ENCODE measurements at places on chromosomes 6 and 20. TPM values are rescaled to one million over a fixed set of nuclear protein-coding genes. Genes with fewer than 3 reads are reported as not detected.
A peak's percentile ranks its signal among the peaks of the same experiment; 100 is the strongest.

Gene MPIG6B
- not detected for polyA plus RNA-seq

Gene MYO6
- 11.6 TPM for polyA plus RNA-seq

Gene PLN
- polyA plus RNA-seq: 955 TPM

DNA sequence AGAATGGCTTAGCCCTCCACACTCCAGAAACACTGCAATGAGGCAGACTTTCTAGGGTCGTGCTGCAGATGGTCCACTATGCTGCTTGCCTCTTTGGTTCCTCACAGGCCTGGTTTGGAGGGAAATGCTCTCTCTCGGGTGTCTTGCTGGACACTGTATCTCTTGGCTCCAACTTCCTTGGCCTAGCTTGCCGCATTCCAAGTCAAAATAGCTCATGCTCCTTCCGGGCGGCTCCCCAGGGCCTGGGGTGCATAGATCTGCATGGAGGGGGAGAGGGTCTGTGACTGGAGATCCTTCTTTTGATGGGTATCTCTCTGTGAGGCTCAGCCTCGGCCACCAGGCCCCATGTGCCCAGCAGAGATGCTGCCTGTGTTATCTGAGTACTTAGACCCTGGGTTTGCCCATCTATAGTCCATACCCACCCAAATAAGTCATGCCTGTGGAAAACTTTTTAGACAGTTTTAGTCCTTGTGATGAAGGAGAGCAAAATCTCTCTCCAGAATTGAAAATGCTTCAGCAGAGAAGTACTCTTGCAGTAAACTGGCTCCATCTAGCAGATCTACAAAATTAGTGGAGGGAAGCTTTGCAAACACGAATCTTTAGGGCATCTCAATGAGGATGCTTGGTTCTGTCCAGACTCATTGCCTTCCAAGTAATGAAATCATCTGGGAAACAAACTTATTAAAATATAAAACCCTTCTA, 264.1 kb upstream of the RIN2 start:
- DNase-seq: peak; percentile 66

DNA sequence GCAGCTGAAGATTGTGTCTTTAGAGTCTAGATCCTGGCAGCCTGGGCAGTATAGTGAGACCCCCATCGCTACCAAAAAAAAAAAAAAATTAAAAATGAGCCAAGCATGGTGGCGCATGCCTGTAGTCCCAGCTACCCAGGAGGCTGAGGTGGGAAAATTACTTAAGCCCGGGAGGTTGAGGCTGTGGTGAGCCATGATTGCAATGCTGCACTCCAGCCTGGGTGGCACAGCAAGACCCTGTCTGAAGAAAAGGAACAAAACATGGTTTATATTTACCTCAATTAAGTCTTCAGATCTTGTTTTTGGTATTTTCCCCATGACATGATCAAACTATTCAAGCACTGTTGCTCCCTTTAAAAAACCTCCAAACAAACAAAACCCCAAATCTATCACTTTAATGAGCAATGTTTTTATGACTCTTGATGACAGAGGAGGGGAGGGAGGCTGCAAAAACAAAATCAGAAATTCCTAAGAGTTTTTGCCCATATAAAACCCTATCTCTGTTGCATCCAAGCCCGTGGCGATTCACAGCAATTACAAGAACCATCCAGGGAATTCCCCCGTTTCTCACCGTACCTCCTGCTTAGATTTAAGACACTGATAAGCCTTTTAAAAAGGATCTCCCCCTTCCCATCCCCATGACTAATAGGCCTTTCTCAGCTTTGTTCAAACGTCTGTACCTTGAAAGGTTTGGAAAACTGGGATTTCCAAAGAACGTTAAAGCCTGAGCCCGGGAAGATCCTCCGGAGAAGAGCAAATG, 259.9 kb downstream of the BMP7 start:
- no peak for DNase-seq

DNA sequence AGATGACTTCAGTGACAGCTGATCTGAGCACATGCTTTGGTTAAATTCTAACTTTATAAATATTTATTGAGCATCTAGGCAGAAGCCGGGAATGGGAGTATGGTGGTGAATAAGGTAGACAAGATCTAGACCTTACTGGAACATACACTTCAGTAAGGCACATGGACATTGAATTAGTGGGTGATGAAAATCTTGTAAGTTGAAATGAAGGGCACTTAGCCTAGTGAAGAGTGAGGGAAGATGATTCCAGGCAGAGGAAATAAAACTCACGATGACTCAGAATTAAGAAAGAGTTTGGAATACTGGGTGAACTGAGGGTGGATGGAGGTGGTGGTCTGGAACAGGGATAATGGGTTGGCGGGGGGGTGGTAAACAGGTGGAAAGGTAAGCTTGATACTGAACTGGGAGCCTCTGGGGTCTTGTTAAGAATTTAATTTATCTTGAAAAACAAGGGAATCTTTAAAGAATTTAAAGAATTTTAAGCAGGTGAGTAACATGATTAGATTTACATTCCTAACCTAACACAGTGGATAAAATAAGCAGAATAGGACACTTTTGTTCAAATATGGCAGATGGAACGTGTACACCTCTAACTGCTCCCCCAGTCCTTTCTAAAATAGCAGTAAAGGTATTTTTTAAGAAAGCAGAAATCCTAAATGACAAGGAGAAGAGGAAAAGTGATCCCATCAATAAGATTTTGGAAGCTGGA, 75.2 kb upstream of the ARHGAP18 start:
- DNase-seq: no peak

GRCh38 chr6:111444794-111445193, 38.2 kb downstream of the REV3L start:
- no peak for DNase-seq

DNA sequence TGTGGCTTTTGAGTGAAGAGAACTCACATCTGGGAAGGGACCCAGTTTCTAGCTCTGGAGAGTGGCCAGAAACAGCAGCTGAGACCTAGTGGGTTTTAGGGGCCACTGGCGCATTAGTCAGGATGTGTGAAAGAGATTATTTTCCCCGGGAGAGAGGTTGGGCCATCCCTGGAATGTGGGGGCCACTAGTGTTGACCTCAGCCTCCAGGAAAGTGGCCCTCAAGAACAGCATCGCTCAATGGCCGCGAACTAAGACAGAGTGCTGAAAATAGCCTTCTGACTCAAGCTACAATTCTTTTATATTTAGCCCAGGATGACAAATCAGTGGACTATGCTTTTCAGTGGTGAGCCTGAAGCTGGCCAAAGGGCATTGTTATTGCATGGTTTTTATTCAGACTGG, 210.4 kb upstream of the RNF24 start:
- peak; percentile 72 for DNase-seq

DNA sequence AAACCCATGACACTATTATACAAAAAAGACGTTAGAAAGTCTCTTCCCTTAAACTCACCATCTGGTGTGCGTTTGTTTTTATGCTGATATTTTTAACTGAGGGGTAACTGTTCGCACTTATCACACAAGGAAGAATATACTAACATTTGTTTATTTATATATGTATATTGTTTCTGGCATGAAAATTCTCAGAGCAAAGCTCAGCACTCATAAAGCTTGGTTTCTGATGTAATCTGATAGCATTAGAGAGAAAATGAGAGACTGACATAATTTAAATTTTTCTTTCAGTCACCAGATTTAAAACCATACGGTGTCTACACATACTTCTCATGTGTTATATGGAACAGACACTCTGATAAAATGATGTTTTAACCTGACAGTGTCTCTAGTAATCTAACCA, 6.9 kb downstream of the BLOC1S5 start:
- no peak for DNase-seq

- no peak for DNase-seq
Observed at GRCh38 chr20:51445591-51445990, 96.9 kb downstream of the NFATC2 start.

DNA sequence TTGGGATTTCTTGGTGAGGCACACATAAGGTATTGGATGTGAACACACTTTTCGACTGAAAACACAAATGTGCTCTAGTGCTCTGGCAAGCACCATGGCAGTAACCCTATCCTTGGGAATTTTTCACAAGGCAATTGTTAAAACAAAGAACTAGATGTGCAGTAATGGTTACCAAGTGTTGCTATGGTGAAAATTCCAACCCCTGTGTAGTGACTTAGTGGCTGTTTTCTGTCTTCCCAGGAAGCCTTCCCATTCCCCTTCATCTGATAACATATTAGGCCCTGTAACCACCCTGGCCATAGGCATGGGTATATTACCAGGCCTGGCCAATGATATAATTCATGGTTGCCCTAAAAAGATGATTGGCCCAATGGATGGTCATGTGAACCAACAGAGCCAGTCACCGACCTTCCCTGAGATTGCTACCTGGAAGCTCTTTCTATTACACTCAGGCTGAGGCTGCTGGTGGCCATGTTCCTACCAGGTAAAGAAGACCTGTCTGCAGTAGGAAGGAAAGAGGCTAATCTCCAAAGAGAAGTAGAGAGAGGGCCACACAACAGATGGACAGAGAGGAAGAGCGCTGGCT, 4.1 kb downstream of the C20orf202 start:
- DNase-seq: no peak

- DNase-seq: no peak
Observed at GRCh38 chr6:127748290-127748689, 152.6 kb downstream of the THEMIS start.

DNA sequence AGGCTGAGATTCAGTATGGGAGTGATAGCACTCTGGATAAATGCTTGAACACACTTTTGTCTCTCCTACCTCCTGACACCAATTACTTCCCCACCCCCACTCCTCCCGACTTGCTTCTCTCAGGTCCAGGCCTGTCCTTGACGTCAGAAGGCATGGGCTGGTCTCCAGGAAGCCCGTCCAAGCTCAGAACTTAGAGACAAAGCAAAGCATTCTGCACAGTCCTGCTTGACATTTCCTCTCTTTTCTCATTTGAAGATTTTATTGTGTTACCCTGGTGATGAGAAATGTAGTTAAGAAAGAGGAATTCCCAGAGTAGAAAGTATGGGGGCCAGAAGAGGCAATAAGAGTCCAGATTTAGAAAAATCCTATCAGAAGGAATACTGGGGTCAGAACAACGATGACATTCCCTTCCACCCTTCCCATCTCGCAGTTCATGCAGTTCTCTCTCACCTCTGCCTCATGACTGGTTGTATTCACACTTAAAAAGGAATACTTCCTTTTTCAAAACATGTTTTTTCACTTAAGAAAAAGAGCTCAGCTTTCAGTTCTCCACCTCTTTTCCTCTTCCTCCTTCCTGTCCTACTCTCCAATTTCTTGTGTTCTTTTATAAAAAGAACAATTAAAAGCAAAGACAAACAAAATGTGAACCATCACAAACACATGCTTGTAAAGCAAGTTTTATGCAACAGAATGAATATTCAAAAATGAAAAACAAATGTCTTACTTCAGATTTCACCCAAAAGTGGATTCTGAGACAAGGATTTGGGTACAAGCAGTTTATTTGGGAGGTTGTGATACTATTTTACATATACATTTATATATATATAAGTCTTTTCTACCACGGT, 18.5 kb upstream of the FAM184A start:
- peak; percentile 62 for DNase-seq

GRCh38 chr6:167157863-167158262, at the start of gene GPR31:
GPR31 (minus strand) TSS chr6:167157980; CDS start chr6:167157831, 149 bp downstream.
- DNase-seq: no peak

DNA sequence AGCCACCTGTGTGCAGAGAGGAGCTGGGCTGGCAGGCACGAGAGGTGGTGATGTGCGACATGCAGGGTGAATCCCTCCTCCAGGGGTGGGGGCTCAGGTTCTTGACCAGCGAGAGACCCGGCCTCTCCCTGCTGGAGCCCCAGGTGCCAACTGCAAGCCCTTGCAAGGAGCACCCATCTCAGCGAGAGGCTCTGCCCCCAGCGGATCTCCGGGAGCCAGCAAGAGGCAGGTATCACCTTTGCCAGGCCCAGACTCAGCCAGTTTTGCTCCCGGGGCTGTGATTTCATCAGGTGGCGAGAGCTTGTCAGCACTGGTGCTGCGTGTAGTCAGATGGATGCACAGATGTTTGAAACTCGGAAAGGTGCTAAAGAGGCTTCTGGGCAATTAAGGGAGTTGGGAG, 87.7 kb downstream of the TFAP2C start:
- no peak for DNase-seq

DNA sequence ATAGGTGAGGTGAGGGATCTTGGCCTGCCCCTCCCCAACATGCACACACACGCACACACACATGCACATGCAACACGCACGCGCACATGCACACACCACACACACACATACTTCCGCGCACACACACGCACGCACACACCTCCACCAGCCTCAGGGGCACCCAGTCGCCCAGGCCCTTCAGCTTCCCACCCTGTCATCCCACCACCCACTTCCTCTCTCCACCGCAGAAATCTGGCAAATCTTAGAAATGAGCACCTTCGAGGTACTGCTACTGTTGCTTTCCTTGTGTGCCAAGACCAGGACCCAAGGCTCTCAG, 1.2 kb downstream of the SPDEF start:
- no peak for DNase-seq

DNA sequence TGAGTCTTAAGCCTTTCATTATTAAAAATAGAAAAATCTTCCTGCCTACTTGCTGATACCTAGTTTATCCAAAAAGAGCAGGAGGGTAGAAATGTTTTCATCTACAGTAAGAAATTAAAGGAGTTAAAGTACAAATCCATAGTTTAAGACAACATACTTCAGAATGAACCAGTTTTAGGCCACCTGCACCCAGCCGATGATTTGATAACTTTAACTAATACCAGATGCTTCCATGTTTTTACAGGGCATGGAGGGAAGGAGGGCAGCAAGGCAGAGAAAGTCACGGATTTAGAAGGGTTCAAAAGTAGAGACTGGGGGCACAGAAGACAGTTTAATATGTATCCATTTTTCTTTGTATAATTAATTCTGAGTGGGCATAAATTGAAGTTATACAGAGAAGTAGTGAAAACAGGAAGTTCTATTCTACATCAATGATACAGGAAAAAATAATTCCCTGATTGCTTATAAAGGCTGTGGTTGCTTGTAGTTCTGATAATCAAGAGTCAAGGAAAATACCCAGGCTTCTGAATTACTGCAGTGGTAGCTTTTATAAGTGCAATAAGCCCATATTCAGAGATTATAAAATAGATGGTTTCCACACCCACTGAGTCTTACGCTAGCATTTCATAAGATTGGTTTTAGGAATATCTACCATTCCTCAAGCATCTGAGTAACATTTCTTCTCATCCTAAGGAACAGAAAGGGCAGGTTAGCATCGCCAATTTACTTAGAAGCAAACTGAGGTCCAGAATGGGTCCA, 72.0 kb downstream of the GMDS start:
- no peak for DNase-seq

DNA sequence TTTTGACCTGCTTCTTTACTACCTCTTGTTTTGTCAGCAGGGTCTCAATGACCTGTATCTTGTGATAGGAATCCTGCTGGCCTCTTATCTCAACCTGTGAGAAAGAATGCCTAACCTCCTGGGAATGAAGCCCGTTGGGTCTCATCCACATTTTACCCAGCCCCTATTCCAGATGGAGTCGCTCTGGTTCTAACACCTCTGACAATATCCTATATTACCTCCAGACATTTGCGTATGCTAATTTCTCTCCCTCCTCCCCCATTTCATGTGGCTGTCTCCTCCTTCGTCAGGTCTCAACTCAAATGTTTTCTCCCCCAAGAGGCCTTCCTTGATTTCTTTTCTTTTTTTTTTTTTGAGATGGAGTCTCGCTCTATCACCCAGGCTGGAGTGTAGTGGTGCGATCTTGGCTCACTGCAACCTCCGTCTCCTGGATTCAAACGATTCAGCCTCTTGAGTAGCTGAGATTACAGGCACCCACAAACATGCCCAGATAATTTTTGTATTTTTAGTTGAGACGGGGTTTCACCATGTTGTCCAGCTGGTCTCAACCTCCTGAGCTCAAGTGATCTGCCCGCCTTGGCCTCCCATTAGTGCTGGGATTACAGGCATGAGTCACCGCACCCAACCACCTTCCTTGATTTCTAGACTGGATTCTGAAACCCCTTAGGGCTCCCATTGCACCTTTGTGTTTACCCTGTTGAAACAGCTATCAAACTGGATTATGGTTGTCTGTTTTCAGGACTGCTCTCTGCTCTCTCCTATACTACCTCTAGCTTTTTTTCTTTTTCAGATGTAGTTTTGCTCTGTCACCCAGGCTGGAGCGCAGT, 49.5 kb upstream of the B4GALT5 start:
- no peak for DNase-seq

All from aorta (tissue), 5 donors.